Osteoblast (primary cell): ENCODE measurements at places on chromosomes 3 and 15. TPM values are rescaled to one million over a fixed set of nuclear protein-coding genes. Genes with fewer than 3 reads are reported as not detected.

Gene COX5A
- 27.1 and 38.9 TPM in 2 replicates for total RNA-seq

Gene PPARG
- total RNA-seq: 7.2 and 9.4 TPM in 2 replicates

Gene RBM6
- 50.7 and 55.1 TPM in 2 replicates for total RNA-seq

Gene HHATL
- total RNA-seq: not detected in 2 replicates

Gene SEC62
- 31.5 and 34.2 TPM in 2 replicates for total RNA-seq

Gene P2RY1
- total RNA-seq: under 0.01 and 0.36 TPM in 2 replicates

Gene INKA1
- total RNA-seq: 5.8 and 6.5 TPM in 2 replicates

GRCh38 chr3:123261666-123262065 lies 59.9 kb downstream of the SEC22A start:
- no peak overlapping the region for H3K27ac ChIP-seq
- H3K4me3 ChIP-seq: no peak overlapping the region
- H3K27me3 ChIP-seq: no peaks in the 10 kb centered on the region
- no peak for DNase-seq

GRCh38 chr15:56045068-56045748 lies 51.8 kb upstream of the NEDD4 start:
- peaks cover 17% of the 10 kb centered on the region for H3K4me1 ChIP-seq
- no peaks in the 10 kb centered on the region for H3K27me3 ChIP-seq
- no peaks in the 10 kb centered on the region for H3K36me3 ChIP-seq

DNA sequence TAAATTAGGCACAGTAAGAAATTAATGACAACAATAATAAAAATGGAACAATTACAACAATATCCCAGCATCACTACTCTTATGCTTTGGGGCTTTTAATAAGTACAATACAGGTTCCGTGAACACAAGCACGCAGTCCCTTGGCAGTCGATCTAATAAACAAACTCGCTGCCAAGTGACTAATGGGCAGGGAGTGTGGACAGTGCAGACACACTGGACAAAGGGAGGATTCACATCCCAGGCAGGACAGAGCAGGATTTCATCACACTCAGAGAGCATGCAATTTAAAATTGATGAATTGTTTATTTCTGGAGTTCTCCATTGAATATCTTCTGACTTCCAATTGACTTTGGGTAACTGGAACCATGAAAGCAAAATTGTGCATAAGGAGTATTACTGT lies 524.1 kb upstream of the CFAP20DC start:
- H3K4me1 ChIP-seq: peaks cover 10% of the 10 kb centered on the region
- no peak overlapping the region for H3K27ac ChIP-seq
- no peaks in the 10 kb centered on the region for H3K36me3 ChIP-seq
- no peaks in the 10 kb centered on the region for H3K27me3 ChIP-seq

DNA sequence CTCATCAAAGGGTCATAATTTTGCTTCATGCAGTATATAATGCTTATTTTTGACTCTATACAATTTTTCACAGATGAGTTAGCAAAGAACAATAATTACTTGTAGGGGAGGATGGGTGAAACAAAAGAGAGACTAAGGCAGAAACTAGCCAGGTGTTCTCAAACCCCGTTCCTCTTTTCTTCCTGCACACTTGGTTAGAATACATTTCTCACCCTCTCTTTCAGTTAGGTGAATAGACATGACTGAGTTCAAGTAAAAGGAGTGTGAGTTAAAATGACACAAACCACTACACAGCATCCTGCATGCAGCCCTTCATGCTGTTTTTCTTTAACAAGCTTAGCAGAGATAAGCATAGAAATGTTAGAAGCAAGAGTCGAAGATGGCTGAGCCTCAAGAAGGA lies 922.2 kb downstream of the TBL1XR1 start:
- DNase-seq: no peak
- H3K4me1 ChIP-seq: no peaks in the 10 kb centered on the region
- H3K4me3 ChIP-seq: no peak overlapping the region
- H3K27me3 ChIP-seq: no peaks in the 10 kb centered on the region

DNA sequence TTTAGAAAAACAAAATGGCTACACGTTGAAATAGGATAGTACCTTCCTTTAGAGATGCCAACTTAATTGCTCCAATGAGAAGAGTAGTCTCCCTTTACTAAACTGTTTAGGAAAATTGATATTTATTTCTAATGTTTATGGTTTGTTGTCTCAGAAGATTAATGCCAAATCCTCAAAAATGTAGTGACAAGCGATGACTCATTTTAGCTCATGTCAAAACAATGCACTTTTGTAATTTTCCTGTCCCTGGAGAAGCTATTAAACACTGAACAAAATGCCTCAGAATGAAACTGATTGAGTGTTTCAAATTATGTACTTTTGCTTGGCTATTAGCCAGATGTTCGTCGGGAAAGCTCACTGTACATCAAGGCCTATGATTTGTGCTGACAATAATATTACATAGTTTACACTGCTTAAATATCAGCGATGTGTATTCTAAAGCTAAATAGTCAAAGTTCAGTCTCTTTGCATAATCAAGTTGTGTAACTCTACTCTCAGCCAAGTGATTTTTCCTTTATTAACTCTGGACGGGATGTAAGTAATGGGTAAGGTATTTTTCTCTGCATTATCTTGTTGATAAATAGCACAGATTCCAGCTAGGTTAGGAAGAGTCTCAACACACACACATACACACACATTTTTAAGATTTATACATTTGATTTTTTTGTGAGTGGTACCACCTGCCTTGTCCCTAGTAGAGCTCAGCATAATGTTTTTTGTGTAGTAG lies 83.7 kb downstream of the CMSS1 start:
- peak overlapping the region; percentile 53 for H3K4me3 ChIP-seq
- H3K27me3 ChIP-seq: no peaks in the 10 kb centered on the region
- peak; percentile 85 for DNase-seq
- H3K4me1 ChIP-seq: peaks cover 45% of the 10 kb centered on the region

GRCh38 chr3:149560001-149560400 lies 85.5 kb downstream of the TM4SF4 start:
- H3K36me3 ChIP-seq: peaks cover 9% of the 10 kb centered on the region
- H3K27ac ChIP-seq: no peak overlapping the region
- H3K4me3 ChIP-seq: no peak overlapping the region
- peaks cover 21% of the 10 kb centered on the region for H3K4me1 ChIP-seq
- no peak for DNase-seq
- no peaks in the 10 kb centered on the region for H3K27me3 ChIP-seq

DNA sequence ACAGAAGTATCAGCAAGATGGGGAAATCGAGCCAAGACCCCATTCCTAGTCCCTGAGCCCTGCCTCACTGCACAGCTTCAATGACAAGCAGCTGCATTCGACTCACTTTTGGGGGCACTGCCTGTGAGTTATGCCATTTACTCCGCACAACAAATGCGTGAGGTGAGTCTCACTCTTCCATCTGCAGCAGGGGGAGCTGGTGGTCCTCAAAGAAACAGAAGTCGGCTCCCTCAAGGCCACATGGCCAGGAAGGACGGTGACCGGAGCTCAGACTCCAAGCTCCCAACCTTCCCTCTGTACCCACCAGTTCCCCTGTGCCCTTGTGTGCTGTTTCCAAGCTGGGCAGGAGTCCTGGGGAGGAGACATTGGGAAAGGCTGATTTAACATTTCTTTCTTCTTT lies 127.7 kb upstream of the IQSEC1 start:
- no peak overlapping the region for H3K27ac ChIP-seq
- no peaks in the 10 kb centered on the region for H3K4me1 ChIP-seq
- no peak overlapping the region for H3K4me3 ChIP-seq
- H3K36me3 ChIP-seq: no peaks in the 10 kb centered on the region
- peaks cover 6% of the 10 kb centered on the region for H3K27me3 ChIP-seq

DNA sequence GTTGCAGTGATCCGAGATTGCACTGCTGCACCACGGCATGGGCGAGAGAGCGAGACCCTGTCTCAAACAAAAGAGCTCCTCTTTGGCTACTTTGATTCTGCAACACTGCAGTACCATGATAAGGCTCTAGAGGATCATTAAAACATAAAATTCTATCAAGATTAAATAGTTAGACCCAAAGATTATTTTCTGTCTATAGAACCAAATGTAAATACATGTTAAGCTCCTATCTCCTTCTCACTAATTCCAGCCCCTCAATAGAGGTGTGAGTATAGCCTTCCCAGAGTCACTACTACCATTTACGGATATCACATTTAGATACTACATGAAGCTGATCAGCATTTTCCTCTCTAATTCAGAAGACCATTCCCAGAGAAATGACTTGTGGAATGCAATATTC lies 4.3 kb upstream of the MUC13 start:
- no peaks in the 10 kb centered on the region for H3K27me3 ChIP-seq
- DNase-seq: no peak
- no peak overlapping the region for H3K27ac ChIP-seq
- H3K36me3 ChIP-seq: no peaks in the 10 kb centered on the region
- no peak overlapping the region for H3K4me3 ChIP-seq

- DNase-seq: no peak
- H3K27ac ChIP-seq: no peak overlapping the region
- no peak overlapping the region for H3K4me3 ChIP-seq
- peaks cover 8% of the 10 kb centered on the region for H3K4me1 ChIP-seq
- peaks cover 32% of the 10 kb centered on the region for H3K36me3 ChIP-seq
Observed at GRCh38 chr3:125443923-125444322, 68.8 kb upstream of the ZNF148 start.
